ENCODE measurements at places on chromosomes 3 and 15. TPM values are rescaled to one million over a fixed set of nuclear protein-coding genes. Genes with fewer than 3 reads are reported as not detected.

- DNase-seq, result no peak
Measured at GRCh38 chr3:65861718-65862117, 177.0 kb downstream of the MAGI1 start.

GRCh38 chr3:105032541-105032940 lies 334.2 kb upstream of the ALCAM start:
- no peak for DNase-seq

Gene UCN2
- total RNA-seq, result not detected

DNA sequence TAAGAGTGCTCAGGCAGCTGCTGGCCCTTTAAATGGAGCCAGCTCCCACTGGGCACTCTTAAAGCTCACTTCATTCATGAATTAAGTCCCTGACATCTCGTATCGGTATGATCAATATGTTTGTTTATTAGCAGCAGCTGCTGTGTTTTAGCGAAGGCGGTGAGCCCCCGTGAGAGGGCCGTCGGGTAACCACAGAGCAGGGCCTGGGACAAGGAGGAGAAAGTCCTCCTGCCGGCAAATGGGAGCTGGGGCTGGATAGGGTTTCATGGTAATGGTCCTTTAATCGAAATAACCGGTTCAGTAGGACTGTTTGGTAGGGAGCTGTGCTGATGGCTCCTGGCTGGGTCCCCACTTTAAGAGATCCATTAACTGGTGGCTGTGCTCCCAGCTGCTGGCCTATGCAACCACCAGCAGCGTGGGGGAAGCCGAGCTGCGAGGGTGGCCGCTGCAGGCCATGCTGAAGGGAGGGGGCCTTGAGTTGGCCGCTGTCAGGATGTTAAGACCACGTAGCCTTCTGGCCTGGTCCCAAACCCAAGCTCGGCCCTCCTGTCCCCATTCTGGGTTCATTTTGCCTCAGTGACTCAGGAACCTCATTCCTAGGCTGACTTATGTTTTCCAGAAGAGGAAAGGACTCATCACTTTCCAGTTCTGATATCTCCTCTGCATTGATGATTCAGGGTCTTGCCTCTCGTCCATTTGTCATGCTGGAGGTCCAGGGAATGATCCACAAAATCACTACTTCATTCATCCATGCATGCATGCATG lies 67.6 kb upstream of the NTRK3 start:
- DNase-seq, result no peak

- no peak for DNase-seq
Measured at GRCh38 chr3:123633530-123633929, 48.7 kb upstream of the HACD2 start.

Gene ANKUB1
- not detected for total RNA-seq

Gene TERC
- 1.8 TPM for total RNA-seq

Gene RARB
- not detected for total RNA-seq

- no peak for DNase-seq
Measured at GRCh38 chr3:158908187-158908734, 106.4 kb downstream of the MFSD1 start.

Gene GOLGA8H
- not detected for total RNA-seq

GRCh38 chr15:89654847-89655805 lies at the start of gene KIF7:
TSS of gene KIF7 (minus strand) at chr15:89655467. CDS start at chr15:89652930, 2,537 bp downstream.
- DNase-seq, result no peak

Gene SPSB4
- total RNA-seq, result not detected

DNA sequence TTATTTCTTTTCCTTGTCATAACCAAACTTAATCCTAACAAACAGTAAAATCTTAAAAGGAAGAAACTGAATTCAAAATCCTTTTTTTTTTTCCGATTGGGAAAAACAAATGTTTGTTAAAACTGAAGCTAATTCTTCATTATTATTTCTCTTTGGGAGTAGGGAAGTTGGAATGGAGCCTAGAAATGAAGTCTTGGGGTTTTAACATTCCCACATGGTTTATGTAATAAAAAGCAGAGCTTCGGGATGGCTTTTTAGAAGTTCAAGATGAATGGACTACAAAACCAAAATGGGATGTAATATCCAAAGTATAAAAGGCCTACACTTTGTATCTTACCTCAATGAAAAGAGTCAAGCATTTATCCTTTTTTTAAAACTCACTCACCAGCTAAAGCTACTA lies 189.0 kb upstream of the TMC3 start:
- no peak for DNase-seq

Gene LYZL4
- not detected for total RNA-seq

GRCh38 chr15:96142498-96142897 lies 188.0 kb upstream of the NR2F2 start:
- DNase-seq, result no peak

DNA sequence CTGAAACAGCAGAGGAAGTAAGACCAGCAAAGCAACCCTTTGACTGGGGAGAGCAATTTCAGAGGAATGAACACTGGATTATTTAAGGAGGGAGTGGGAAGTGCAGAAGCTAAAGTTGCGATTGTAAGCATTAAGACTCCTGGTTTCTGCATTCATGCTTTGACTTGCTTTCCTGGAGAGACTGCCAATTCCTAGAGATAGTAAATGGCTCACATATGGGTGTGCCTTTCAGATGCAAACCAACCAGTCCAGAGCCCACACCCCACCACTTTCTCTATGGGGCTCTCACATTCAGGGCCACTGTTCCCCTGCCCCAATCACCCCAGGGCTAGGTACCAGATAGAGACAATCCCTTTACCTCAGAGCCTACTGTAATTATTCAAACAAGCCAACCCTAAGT lies 200.9 kb upstream of the EIF1B start:
- no peak for DNase-seq

Gene ALDH1A2
- not detected for total RNA-seq

- no peak for DNase-seq
Measured at GRCh38 chr3:138317687-138318086, 12.0 kb downstream of the NME9 start.

Gene MST1R
- 5.2 TPM for total RNA-seq

- no peak for DNase-seq
Measured at GRCh38 chr3:56874269-56874668, 72.5 kb upstream of the ARHGEF3 start.

- DNase-seq, result no peak
Measured at GRCh38 chr3:150599611-150600297, 3.4 kb upstream of the SELENOT start.

DNA sequence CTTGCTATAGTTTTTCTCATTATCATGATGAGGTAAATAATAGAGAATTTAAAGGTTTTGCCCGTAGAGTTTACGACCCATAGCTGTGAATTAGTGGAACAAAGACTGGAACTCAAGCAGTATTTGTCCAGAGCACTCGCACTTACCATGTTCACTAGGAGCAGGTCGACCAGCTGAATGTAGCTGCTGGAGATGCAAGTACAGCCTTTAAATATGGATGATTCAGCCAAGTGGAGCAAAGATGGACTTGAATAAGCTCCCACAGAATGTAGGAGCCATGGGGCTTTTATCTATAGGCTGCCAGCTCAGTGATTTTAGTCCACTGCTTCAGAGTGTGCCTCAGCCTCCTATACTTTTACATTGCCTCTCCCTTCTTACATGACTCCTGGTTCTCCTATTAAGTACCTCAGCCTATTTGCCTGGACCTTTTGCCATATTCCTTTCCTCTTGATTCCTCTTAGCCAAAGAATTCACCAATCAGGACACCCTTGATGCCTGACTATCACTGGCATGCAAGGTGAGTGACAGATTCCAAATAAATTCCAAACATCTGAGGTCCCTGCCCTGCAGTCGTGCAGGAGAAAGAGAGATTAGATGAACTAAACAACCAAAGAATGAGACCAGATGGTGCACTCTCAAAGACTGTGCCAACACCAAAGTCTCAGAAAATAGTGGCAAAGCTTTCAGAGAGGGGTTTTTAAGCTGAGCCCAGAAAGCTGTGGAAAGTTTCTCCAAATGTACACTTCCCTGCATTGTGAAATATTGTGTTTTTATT lies 3.9 kb downstream of the MKRN3 start:
- no peak for DNase-seq
